Thoracic aorta (tissue), 2 donors: ENCODE measurements at places on chromosomes 13 and 19. TPM values are rescaled to one million over a fixed set of nuclear protein-coding genes. Genes with fewer than 3 reads are reported as not detected.

Gene MBD3L2
- not detected for total RNA-seq

DNA sequence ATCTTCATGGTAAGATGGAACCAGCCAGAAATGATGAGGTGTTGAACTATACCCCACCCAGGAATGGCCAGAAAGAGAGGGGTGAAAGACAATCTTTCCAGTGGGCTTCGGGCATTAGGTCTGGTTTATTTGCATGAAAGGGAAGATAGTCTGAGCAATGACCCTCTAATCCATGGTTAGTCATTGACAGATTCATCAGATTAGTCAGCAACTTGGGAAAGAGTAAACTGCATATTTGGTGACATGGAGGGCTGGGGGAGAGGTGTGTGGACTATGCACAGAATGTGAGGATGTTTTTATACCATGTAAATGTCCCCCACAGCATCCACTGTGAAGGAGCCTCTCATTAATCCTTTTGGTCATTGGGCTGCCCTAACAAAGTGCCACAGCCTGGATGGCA is 30.1 kb upstream of the USP12 start:
- no peaks in the 10 kb centered on the region for H3K36me3 ChIP-seq
- no peaks in the 10 kb centered on the region for H3K27me3 ChIP-seq
- no peak overlapping the region for H3K4me3 ChIP-seq
- DNase-seq, result no peak
- no peak overlapping the region for H3K27ac ChIP-seq
- no peaks in the 10 kb centered on the region for H3K4me1 ChIP-seq

Gene SOX1
- total RNA-seq, result not detected

DNA sequence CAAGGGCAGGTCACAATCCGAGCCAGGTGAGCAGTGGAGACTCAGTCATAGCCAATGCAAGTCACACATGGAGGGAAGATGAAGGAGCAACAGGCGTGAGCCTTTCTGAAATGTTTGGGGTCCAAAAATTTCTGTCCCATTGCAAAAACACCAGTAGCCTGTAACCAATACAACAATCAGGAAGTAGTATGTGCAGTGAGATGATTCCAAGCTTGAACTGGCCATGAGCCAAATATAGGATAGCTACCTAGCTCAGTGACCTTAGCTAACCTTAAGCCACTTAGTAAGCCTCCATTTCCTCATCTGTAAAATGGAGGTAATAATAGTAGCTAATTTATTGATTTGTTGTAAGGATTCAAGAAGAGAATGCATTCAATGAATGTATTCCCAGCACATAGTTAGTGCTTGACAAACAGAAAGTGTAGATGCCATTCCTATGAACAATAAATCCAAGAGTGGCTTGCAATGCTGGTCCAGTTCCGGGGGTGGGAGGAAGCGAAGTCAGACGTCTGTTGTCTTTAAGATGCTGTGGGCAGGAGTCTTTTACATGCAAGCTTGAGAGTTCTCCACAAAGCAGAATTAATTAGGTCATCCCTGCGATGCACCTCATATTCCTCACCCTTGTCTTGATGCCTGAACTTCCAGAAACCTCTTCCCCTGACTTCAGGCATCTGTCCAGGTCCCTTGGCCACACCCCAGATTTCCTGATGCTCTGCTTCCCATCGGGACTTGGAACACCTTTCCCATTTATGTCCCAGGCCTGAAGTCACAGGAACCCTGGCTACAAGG is 195.7 kb upstream of the UBL3 start:
- DNase-seq, result no peak
- H3K4me3 ChIP-seq, result no peak overlapping the region
- no peaks in the 10 kb centered on the region for H3K27me3 ChIP-seq
- no peak overlapping the region for H3K27ac ChIP-seq
- no peaks in the 10 kb centered on the region for H3K36me3 ChIP-seq

DNA sequence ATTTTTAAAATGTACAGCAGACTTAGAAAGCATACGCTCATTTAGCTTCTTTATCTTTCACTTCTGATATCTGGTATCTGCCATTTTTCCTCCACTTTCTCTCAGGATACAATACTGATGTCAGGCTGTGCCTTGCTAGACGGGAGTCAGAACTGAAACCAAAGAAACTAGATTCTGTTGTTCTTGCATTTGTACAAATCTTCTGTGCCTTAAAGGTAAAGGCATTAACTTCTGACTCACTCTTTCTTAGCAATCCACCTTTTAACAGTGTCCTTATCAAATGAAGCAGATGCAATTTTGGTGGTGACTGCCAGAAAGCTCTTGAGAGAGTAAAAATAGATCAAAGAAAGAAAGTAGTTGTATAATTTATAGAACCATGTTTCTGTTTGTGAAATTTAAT is 370.4 kb downstream of the PCDH20 start:
- H3K27me3 ChIP-seq, result no peaks in the 10 kb centered on the region
- DNase-seq, result no peak
- H3K4me1 ChIP-seq, result no peaks in the 10 kb centered on the region
- H3K27ac ChIP-seq, result no peak overlapping the region

DNA sequence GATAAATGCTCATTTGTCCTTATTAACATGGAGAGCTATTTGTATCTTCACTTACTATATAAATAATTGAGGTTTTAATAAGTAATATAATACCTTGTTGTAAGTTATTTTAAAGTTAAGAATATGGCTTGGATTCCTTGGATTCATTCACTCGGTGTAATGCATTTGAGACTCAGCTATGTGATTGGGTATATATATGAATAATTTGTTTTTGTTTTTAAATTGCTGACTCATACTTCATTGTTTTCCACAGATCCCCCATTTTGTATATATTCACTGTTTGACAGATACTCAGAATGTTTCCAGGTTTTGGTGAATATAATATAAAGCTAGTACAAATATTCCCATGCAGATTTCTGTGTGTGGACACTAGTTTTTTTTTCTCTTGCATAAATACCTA is 6.8 kb upstream of the CEACAM18 start:
- H3K27me3 ChIP-seq, result no peaks in the 10 kb centered on the region
- H3K27ac ChIP-seq, result no peak overlapping the region
- H3K4me1 ChIP-seq, result no peaks in the 10 kb centered on the region

Gene CCL25
- total RNA-seq, result not detected

Gene LRRC25
- total RNA-seq, result 18.7 TPM

GRCh38 chr13:19984430-19985218 is 26.1 kb downstream of the ZMYM2 start:
- no peak overlapping the region for H3K4me3 ChIP-seq
- no peaks in the 10 kb centered on the region for H3K27me3 ChIP-seq
- peaks cover 11% of the 10 kb centered on the region for H3K4me1 ChIP-seq
- H3K36me3 ChIP-seq, result peaks cover 6% of the 10 kb centered on the region
- DNase-seq, result no peak
- H3K27ac ChIP-seq, result no peak overlapping the region

Gene LGI4
- 17.4 TPM for total RNA-seq

Gene KLK4
- total RNA-seq, result not detected

GRCh38 chr19:46239193-46240024 is 9.9 kb downstream of the IGFL1 start:
- H3K27ac ChIP-seq, result no peak overlapping the region
- no peak for DNase-seq
- H3K36me3 ChIP-seq, result no peaks in the 10 kb centered on the region
- no peaks in the 10 kb centered on the region for H3K4me1 ChIP-seq

GRCh38 chr13:99661791-99662190 is 160.5 kb downstream of the TM9SF2 start:
- H3K4me3 ChIP-seq, result no peak overlapping the region
- H3K27ac ChIP-seq, result no peak overlapping the region
- DNase-seq, result no peak
- H3K36me3 ChIP-seq, result no peaks in the 10 kb centered on the region
- H3K4me1 ChIP-seq, result peaks cover 13% of the 10 kb centered on the region
- H3K27me3 ChIP-seq, result no peaks in the 10 kb centered on the region
